T-helper 17 cell (primary cell): ENCODE measurements at places on chromosomes 4 and X.
A peak's percentile ranks its signal among the peaks of the same experiment; 100 is the strongest.

- no peak for DNase-seq
- H3K4me1 ChIP-seq: no peaks in the 10 kb centered on the region
- peaks cover 10% of the 10 kb centered on the region for H3K27me3 ChIP-seq
- no peak overlapping the region for H3K4me3 ChIP-seq
- H3K36me3 ChIP-seq: no peaks in the 10 kb centered on the region
These were observed 85.1 kb downstream of the NKX6-1 start for GRCh38 chr4:84413976-84414375.

DNA sequence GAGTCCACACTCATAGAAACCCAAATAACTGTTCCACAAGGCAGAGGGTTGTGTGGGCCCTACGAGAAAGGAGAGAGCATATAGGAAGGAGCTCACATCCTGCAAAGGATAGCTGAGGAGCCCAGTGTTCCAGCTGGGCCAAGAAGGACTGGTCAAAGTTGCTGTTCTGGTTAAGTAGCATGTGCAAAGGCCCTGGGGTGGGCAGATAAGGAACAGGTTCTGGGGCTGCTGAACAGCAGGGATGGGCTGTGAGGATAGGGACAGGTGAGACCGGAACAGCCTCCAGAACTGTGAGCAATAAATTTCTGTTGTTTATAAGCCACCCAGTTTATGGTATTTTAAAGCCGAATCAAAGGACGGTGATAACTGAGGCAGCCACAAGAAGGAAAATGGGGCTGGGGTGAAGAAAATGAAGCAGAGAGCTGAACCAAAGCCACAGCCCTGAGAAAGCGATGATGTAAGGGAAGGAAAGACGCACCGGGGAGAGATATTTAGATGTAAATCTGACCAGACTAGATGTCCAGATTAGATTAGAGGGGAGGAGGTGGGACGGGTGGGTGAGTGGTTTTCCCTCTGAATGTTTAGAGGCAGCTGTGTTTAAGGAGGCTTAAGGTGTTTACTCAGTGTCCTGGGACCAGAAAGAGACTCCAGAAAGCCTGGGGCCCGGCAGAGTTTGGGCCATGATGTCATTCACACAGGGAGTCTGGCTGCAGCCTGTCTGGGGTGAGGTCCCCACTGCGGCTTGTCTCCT, 180.8 kb upstream of the BCOR start:
- H3K36me3 ChIP-seq: no peaks in the 10 kb centered on the region
- no peak overlapping the region for H3K4me3 ChIP-seq
- H3K27ac ChIP-seq: peak overlapping the region; percentile 91

- peak overlapping the region; percentile 89 for H3K4me3 ChIP-seq
- peak overlapping the region; percentile 14 for H3K27ac ChIP-seq
- DNase-seq: no peak
These were observed 2.3 kb downstream of the FHDC1 start for GRCh38 chr4:152938237-152938947.

GRCh38 chr4:623914-624566, 1.3 kb upstream of the PDE6B start:
- H3K27ac ChIP-seq: no peak overlapping the region
- no peaks in the 10 kb centered on the region for H3K4me1 ChIP-seq
- no peak for DNase-seq
- no peak overlapping the region for H3K4me3 ChIP-seq
- peaks cover 19% of the 10 kb centered on the region for H3K27me3 ChIP-seq

GRCh38 chr4:1596393-1596792, 87.7 kb downstream of the FAM53A start:
- no peaks in the 10 kb centered on the region for H3K27me3 ChIP-seq
- DNase-seq: no peak
- H3K4me3 ChIP-seq: no peak overlapping the region

DNA sequence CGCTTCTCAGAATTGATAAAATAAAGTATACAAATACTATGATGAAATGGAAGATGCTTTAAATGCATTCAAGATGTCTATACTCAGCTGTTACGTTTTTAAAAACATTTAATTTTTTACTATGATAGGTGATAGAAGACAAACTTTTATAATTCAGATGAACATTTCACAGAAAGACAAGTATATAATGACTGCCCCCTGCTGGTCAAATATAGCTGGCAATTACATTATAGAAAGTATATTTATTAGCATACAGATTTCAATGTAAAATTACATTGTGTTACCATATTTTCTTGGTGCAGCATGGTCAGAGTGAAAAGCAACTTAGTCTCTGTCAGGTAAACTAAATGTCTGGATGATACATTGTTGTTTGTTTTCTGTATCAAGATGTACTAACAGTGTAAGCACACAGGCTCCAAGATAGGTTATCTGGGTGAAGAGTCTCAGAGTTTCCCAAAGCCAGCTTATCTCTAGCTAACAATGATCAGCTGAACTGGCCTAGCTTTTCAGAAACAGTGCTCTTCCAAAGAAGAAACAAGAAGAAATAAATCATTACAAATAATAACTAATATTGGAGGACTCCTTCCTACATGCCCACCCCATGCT, 54.1 kb downstream of the SRPX start:
- H3K27ac ChIP-seq: no peak overlapping the region

DNA sequence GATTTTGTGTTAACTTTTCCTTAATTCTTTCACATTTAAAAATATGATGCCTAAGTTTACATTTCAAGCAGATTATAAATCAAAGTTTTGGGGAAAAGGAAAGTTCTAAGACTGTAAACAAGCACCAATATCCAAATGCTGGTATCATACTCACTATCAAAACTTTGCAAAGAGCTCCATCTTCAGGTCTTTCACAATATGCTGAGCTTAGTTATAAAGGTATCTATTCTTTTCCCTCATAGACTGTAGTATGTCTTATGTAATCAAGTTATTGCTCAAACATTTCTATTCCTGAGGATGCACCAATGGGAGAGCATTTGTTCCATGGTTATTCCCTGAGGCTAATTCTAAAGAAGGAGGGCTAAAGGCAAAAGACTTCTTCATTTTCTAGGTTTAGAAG, 207.9 kb upstream of the FAM241A start:
- DNase-seq: no peak
- no peaks in the 10 kb centered on the region for H3K4me1 ChIP-seq
- H3K27me3 ChIP-seq: peaks cover 14% of the 10 kb centered on the region
- no peak overlapping the region for H3K4me3 ChIP-seq
- no peak overlapping the region for H3K27ac ChIP-seq
- H3K36me3 ChIP-seq: no peaks in the 10 kb centered on the region

GRCh38 chr4:99390055-99390454, 37.5 kb upstream of the ADH1C start:
- H3K27me3 ChIP-seq: peaks cover 24% of the 10 kb centered on the region
- no peaks in the 10 kb centered on the region for H3K4me1 ChIP-seq
- H3K4me3 ChIP-seq: no peak overlapping the region

DNA sequence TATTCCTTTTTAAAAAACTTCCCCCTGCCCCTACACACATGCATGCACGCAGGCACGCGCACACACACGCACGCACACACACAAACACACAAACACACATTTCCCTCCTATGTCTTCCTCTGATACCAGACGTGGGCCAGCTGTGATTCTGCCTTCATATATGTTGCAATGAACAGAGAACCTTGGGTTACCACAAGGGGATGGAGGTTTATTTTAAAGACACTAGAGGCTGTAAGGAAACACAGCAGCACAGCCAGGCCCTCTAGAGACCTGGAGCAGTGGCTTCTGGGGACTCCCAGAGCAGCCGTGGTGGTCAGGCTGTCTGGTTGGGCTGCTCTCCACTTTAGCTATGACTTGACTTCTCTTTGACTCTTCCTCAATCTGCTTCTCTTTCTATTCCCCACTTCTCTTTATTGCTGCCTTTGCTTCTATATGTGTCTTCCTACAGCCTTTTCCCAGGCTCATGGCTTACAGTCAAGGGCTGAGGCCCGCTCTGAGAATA, 3.2 kb upstream of the TLR10 start:
- H3K27me3 ChIP-seq: no peaks in the 10 kb centered on the region
- no peak overlapping the region for H3K27ac ChIP-seq
- no peak for DNase-seq
- peaks cover 4% of the 10 kb centered on the region for H3K4me1 ChIP-seq
- H3K4me3 ChIP-seq: no peak overlapping the region
- H3K36me3 ChIP-seq: peaks cover 2% of the 10 kb centered on the region

DNA sequence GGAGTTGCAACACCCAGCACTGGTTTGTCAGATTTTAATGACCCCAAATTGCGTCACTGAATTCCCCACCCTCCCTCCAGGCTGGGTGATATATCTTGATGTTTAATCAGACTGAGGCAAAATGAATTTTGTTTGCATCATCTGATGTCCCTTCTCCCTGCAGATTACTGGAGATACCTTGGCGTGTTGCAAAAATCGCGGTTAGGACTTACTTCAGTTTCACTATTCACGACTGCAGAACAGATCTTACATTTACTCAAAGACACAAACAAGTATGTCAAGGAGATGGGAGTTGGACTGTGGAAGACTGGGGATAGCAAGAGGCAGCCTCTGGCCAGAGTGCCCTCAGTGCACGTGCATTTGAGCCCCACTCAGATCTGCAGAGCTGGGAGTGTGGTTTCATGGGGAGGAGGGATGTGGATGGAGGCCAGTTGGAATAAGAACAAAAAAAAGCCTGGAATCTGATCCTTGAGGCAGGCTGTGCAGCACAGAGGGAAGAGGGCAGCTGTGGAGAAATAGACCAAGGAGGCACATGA, 92.2 kb upstream of the MTM1 start:
- no peaks in the 10 kb centered on the region for H3K36me3 ChIP-seq
- no peaks in the 10 kb centered on the region for H3K27me3 ChIP-seq
- H3K27ac ChIP-seq: peak overlapping the region; percentile 78
- H3K4me1 ChIP-seq: peaks cover 18% of the 10 kb centered on the region
- H3K4me3 ChIP-seq: no peak overlapping the region

DNA sequence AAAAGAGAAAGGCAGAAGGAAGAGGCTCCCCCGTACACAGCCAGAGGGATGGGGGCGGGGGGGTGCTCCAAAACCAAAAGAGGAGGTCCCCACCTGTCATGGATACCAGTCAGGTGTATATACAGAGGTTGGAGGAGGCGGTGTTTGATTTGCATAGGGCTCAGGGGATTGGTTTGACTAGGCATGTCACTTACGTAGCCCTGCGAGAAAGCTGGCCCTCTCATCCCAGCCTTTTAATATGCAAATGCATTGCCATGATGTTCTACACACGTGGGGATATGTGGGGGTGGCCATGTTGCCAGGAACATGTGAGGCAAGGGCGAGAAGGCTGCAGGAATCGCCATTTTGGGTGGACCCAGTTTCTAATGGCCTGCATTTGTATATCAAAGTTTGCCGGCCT, 38.6 kb downstream of the TMEM150C start:
- H3K4me3 ChIP-seq: no peak overlapping the region
- H3K27ac ChIP-seq: no peak overlapping the region
- peaks cover 48% of the 10 kb centered on the region for H3K27me3 ChIP-seq
- peaks cover 3% of the 10 kb centered on the region for H3K4me1 ChIP-seq

DNA sequence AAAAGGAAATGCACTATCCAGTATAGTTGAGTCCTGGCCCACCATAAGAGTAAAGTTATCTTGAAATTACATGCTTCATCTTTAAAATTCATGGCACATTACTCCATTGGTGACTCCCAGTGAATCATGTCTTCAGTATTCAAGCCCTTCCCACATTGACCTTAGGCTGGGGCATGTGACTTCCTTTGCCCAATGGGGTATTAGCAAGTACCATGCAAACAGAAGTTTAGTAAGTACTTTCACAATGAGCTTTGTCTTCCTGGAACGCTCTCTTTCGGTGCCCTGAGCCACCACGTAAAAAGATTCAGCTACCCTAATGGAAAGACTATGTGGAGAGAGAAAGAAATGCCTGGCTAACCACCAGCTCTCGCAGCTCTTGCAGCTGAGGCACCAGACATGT, 235.4 kb downstream of the HNRNPD start:
- peaks cover 12% of the 10 kb centered on the region for H3K4me1 ChIP-seq
- no peak overlapping the region for H3K4me3 ChIP-seq
- H3K27me3 ChIP-seq: no peaks in the 10 kb centered on the region

DNA sequence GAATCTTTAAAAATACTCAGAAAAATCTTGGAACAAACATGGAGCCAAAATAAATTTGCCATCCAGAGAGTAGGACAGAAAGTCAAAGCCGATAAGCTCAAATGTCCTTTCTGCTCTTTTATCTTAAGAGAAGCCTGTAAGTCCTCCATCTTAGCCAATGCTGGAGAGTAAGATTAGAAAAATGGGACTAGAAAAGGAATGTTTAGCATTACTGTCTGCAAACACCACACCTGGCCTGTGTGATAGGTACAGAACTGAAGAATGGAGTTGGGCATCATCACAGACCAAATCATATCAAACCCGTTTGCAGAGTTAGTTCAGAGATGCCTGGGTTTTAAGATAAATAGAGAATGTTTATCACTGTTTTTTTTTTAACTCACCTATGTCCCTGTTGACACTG, 10.5 kb upstream of the SLC39A8 start:
- no peak overlapping the region for H3K27ac ChIP-seq
- H3K36me3 ChIP-seq: no peaks in the 10 kb centered on the region
